ENCODE measurements at places on chromosomes 11 and 22. TPM values are rescaled to one million over a fixed set of nuclear protein-coding genes. Genes with fewer than 3 reads are reported as not detected.
A peak's percentile ranks its signal among the peaks of the same experiment; 100 is the strongest.

DNA sequence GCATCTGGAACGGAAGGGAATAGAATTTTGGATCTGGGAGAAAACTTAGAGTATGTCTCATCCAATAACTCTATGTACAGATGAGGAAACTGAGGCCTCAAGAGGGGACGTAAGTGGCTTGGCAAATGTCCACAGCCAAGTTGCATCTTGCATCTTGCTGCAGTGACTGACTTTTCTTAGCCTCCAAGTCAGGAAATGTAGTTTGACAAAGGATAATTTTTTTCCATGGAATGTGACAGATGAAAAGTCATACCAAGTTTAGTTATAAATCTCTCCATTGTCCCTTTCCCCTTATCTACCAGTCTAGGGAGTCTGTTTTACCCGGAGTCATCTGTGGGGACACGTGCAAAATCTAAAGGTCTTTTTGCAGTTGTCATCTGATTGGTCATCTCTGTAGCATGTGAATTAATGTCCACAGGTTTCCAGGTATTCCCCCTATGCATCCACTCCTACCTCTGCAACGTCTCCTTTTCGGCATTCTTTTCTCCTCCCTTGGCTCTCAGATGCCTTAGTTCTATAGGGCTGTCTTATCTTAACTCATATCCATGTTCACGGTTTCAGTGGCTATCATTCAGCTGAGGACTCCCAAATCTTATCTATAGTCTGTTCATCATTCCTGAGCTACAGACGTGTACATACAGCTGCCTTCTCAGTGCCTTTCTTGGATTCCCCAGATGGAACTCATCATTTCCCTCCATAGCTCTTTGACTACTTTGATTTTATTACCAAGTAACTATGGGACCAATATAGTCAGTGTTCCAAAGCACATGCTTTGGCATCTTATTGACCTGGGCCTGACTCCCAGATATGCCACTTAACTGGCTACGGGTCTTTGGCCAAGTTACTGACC is 139.5 kb upstream of the TIMP3 start:
- no peaks in the 10 kb centered on the region for H3K36me3 ChIP-seq
- peaks cover 16% of the 10 kb centered on the region for H3K4me1 ChIP-seq
- H3K27ac ChIP-seq, result no peak overlapping the region
- DNase-seq, result no peak
- no peak overlapping the region for H3K4me3 ChIP-seq

DNA sequence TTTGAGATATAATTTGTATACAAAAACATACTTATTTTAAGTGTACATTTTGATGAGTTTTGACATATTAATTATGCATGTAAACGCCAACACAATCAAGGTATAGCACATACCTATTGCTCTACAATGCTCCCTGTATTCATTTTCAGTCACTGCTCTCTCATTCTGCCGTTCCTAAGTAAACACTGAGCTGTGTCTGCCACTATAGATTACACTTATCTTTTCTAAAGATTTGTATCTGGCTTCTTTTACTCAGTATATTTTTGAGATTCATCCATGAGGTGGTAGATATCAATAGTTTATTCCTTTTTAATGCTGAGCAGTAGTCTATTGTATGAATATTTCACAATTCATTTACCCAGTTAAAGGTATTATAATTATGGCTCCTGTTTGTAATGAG is 25.4 kb upstream of the BACE1-AS start:
- DNase-seq, result no peak
- H3K36me3 ChIP-seq, result no peaks in the 10 kb centered on the region
- H3K27me3 ChIP-seq, result no peaks in the 10 kb centered on the region
- H3K4me1 ChIP-seq, result no peaks in the 10 kb centered on the region
- H3K4me3 ChIP-seq, result no peak overlapping the region
- no peak overlapping the region for H3K27ac ChIP-seq

DNA sequence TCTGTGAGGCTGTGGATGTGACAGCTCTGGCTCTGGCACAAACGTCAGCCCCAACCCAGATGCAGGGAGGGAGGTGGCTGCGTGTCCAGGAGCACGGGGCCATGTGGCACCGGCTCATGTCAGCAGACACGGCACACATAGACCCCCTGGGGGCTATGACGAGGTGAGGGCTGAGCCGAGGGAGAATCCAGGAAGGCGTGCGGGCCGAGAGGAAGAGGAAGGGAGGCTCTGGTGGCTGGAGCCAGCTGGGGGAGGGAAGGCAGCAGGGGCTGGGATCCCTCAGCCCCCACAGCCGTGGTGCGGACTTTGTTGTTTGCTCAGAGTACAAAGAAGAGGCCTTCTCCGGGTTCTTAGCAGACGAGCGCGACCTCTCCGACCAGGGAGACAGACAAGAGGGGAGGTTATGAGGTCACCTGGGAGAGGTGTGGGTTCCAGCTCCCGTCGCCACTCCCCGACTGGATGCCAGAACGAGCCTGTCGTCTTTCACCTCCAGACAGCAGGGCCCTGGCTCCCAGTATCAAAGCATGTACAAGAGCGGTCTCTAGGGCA is 46.1 kb downstream of the CDKN1C start:
- peak overlapping the region; percentile 75 for H3K27ac ChIP-seq
- H3K4me1 ChIP-seq, result peaks cover 19% of the 10 kb centered on the region
- no peak overlapping the region for H3K4me3 ChIP-seq
- DNase-seq, result no peak
- H3K27me3 ChIP-seq, result no peaks in the 10 kb centered on the region

GRCh38 chr22:47943729-47944700 is 1181.6 kb downstream of the TBC1D22A start:
- H3K27me3 ChIP-seq, result no peaks in the 10 kb centered on the region
- H3K36me3 ChIP-seq, result no peaks in the 10 kb centered on the region
- no peaks in the 10 kb centered on the region for H3K4me1 ChIP-seq
- no peak for DNase-seq
- H3K4me3 ChIP-seq, result no peak overlapping the region

GRCh38 chr11:75549370-75549958 is 12.6 kb upstream of the SERPINH1 start:
- no peak for DNase-seq
- H3K36me3 ChIP-seq, result no peaks in the 10 kb centered on the region
- H3K27ac ChIP-seq, result no peak overlapping the region
- no peaks in the 10 kb centered on the region for H3K27me3 ChIP-seq

DNA sequence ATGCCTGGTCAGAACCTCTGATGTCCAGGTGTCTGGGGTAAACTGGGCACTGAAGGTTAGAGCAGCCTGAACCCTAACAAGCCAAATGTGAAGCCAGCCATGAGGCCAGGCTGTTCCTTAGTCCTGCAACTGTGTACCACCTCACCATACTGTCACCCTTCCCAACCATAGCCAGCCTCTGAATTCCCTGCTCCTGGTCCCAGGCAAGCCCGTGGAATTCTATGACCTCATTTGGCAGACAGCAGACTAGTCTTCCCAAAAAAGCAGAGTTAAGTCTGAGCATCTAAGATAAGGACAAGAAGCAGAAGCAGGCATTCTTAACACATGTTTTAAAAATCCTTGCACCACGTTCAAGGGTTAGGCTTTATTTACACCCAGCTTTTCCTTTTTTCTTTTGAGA is 134.8 kb downstream of the C11orf58 start:
- no peaks in the 10 kb centered on the region for H3K27me3 ChIP-seq
- no peak overlapping the region for H3K4me3 ChIP-seq
- no peaks in the 10 kb centered on the region for H3K36me3 ChIP-seq
- peaks cover 24% of the 10 kb centered on the region for H3K4me1 ChIP-seq
- no peak overlapping the region for H3K27ac ChIP-seq

DNA sequence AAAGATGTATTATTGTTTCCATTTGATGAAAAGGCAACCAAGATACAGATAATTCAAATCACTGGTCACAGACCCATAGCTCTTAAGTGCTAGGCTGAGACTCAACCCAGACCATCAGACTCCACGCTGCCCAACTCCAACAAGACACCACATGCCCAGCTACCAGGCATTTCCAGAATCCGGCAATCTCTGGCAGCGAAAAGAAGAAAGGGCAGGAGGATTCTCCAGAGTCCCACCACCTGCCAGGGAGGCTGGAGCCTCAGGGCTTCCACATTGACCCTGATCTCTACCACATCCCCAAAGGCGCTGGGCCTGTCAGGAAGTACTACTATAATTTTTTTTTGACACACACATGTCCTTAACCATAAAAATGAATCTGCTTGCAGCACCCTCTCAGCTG is 61.4 kb upstream of the ARFGAP3 start:
- no peaks in the 10 kb centered on the region for H3K36me3 ChIP-seq
- H3K27ac ChIP-seq, result peak overlapping the region; percentile 5
- no peak overlapping the region for H3K4me3 ChIP-seq
- no peak for DNase-seq
- H3K27me3 ChIP-seq, result no peaks in the 10 kb centered on the region
- H3K4me1 ChIP-seq, result peaks cover 59% of the 10 kb centered on the region

The IGLL5 gene
- total RNA-seq, result not detected

The LINC01488 gene
- not detected for total RNA-seq

The VPS37C gene
- 12.4 TPM for total RNA-seq

The CASP5 gene
- total RNA-seq, result 0.79 TPM

The FOLR2 gene
- total RNA-seq, result 7.5 TPM

The AIFM3 gene
- 0.38 TPM for total RNA-seq
